ENCODE measurements at places on chromosomes 11 and 22.

DNA sequence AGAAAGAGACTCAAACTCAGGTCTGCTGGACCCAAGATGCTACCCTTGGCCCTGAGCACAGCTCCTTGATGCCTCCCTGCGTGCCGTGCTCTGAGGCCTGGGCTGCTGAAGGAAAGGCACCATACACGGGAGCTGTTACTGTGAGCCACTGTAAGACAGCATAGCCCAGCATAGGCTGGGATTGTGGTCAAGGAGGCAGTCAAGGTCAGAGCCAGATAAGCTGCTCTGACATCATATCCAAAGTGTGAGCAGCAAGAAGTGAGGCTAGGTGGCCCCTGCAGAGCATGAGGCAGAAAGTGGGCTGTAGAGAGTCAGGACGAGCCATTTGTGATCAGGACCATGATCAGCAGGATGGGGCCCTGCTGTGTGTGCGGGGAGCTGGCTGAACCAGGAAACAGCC, 7.7 kb downstream of the SLC22A8 start:
- DNase-seq, result no peak

DNA sequence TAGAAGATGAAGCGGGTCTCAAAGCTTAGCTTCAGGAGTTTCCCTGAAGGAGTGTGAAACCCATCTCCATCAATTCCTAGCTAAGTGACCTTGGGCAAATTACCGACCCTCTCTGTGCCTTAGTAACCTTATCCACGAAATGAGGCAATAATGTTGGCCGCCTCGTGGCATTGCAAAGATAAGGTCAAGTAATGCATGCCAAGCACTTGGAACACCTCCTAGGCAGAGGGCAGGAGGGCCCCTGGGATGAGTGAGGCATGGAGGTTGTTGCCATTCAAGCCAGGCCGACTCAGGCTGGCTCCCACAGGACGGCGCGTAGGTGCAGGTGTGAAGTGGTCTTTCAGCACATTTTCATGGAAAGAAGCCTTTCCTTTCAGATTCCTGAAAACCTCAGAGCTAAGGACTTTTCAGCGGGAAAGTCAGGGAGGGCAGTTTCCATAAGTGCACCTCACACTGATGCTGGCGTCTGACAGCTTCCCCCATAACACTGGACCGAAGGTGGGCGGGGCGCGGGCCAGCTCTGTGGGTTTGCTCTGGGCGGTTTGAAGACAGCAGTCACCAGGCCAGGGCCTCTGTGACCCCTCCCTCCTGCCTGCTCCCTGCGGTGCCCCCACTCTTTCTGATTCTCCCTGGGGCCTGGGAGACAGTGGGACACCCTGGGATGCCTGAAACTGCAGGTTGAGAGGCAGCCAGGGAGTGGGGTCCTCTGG, 25.2 kb downstream of the RPS6KA4 start:
- DNase-seq, result no peak

GRCh38 chr11:115238791-115239190, 265.4 kb downstream of the CADM1 start:
- DNase-seq, result peak; percentile 36

- no peak for DNase-seq
Measured at GRCh38 chr11:23859087-23859486, 637.8 kb upstream of the LUZP2 start.

GRCh38 chr11:46410021-46410420, 18.4 kb upstream of the CHRM4 start:
- DNase-seq, result peak; percentile 28

DNA sequence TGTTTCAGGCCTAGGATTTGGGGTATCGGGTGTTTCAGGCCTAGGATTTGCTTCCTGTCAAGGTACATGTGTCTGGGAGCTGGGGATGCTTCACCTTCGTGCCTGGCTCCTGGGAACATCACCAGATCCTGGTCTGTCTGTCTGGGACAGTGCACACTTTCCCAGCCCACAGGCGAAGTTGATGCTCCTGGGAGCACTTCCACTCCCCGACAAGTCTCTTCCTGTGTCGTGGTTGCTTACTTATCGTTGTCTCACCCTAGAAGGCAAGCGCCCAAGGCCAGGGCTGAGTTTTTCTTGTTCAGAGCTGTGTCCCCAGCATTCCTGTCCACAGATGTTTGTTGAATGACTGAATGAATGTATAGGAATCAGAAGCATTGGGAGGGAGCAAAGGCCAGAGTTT, 71.5 kb downstream of the LINC01488 start:
- no peak for DNase-seq

- DNase-seq, result no peak
Measured at GRCh38 chr11:93952082-93952780, 68.9 kb upstream of the HEPHL1 start.

- DNase-seq, result peak; percentile 55
Measured at GRCh38 chr11:18706330-18707243, 8.0 kb downstream of the TMEM86A start.

DNA sequence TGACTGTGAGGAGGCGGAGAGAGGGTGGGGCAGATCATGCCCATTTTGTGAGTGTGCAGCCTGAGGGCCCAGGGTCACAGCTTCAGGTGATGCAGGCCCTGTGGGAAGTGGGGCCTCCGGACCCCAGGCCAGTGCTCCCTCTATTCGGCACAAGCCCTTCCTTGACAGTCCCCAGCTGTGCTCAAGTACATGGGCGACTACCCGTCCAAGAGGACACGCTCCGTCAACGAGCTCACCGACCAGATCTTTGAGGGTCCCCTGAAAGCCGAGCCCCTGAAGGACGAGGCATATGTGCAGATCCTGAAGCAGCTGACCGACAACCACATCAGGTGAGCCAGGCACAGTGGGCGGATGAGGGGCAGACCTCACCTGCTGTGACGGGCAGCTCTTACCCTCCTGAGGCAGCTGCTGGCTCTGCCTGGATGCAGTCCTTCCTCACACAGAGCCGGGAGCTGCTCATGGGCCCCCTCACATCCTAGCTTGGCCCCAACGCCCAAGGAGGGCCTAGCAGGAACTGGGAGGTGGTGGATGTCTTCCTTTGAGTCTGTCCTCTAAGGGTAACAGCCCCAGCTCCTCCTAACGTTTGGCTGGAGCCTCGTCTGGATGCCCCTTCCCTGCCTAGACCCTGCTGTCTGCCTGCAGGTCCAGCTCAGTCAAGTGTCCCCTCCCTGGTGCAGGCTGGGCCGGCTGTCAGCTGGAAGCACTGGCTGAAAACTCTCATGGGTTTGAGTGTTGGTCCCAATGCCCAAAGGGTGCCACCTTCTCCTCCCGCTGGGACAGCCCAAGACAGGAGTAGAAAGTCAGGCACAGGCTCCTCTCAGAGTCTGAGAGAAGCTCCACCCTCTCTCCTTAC, 76.1 kb downstream of the MYO7A start:
- no peak for DNase-seq

DNA sequence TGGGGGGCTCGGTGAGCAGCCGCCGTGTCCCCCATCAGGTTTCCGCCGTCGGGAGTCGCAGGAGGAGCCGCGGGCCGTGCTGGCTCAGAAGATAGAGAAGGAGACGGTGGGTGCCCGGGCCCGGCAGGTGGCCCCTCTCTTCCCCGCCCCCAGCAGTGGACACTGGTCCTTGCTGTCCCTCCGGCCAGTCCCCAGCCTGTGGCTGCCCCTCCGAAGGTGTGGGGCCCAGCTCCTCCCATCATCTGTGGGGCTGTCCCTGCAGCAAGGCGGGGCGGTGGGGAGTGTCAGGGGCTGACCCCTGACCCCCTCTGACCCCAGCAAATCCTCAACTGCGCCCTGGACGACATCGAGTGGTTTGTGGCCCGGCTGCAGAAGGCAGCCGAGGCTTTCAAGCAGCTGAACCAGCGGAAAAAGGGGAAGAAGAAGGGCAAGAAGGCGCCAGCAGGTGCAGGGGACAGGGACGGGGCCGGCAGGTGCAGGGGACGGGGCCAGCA, 15.3 kb downstream of the EPS8L2 start:
- no peak for DNase-seq

DNA sequence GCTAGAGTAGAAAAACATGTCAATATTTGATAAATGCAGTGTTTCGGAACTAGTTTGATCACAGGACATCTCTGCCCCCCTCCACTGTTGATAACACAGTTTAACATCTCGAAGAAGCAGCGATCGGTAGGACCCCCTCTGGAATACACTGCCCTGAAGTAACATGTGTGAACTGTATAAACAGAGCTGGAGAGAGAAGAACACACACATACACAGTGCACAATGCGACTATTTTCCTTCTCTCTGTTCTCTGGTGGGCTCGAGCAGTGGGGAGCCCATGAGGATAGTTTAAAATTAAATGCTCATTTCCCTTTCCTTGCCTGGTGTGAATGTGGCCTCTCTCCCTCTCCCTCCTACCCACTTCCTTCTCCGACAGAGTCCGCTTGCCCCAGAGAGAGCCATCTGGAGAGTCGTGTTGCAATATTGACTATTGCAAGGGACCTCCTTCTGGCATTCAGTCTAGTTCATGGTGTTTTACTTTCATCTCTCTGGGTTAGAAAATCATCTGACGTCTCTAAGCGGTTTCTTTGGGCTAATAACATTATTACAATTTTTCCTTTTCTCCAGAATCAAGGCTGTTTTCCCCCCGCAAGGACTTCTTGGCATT, 51.6 kb upstream of the BARX2 start:
- DNase-seq, result no peak

- DNase-seq, result peak; percentile 5
Measured at GRCh38 chr11:11760838-11761237, 80.9 kb upstream of the USP47 start.

GRCh38 chr22:41522813-41523212, 21.5 kb downstream of the POLR3H start:
- no peak for DNase-seq

GRCh38 chr22:28435140-28435768, 244.4 kb downstream of the TTC28 start:
- no peak for DNase-seq

DNA sequence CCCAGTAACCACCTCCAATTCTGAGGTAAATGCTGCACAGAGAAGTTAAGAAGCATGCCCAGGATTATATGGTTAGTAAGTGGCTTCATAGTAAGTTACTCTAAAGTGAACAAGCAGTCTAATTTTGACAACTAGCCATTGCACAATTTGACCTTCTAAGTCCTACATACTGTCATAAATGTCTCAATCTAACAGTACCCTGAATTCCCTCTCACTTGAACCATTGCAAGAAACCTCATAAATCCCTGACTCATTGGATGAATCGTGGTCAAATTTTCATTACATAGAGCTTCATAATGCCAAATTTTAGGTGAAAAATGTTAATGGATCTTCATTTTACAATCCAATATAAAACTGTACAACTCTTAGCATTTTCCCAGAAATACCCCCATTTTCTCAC, 217.3 kb upstream of the GRIA4 start:
- DNase-seq, result no peak

DNA sequence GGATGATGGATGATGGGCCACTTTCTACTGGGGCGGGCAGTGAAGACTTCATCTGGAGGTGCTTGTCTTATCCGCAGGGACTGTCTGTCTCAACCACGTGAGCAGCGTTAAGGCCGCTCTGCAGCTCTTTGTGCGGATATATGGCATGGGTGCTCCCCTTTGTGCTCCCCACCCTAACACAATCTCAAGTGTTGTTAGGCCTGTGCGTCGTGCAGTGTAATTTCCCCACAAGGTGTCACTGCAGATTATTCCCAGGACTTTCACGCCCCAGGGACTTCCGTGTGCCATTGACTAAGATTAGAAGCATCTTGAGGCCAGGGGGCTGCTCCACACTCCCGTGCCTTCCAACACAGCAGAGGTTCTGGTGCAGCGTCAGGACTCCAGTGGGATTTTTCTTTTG, 65.3 kb downstream of the TBC1D22A start:
- no peak for DNase-seq
